ELF-1 (cell line): ENCODE measurements at places on chromosomes 2 and 18.

- peak; percentile 37 for DNase-seq
Measured at GRCh38 chr2:35410431-35411061, 945.0 kb upstream of the CRIM1 start.

- peak; percentile 38 for DNase-seq
Measured at GRCh38 chr2:168246483-168247340, 683 bp downstream of the STK39 start.

GRCh38 chr2:222709191-222709891 lies 37.9 kb downstream of the MOGAT1 start:
- peak; percentile 95 for DNase-seq

DNA sequence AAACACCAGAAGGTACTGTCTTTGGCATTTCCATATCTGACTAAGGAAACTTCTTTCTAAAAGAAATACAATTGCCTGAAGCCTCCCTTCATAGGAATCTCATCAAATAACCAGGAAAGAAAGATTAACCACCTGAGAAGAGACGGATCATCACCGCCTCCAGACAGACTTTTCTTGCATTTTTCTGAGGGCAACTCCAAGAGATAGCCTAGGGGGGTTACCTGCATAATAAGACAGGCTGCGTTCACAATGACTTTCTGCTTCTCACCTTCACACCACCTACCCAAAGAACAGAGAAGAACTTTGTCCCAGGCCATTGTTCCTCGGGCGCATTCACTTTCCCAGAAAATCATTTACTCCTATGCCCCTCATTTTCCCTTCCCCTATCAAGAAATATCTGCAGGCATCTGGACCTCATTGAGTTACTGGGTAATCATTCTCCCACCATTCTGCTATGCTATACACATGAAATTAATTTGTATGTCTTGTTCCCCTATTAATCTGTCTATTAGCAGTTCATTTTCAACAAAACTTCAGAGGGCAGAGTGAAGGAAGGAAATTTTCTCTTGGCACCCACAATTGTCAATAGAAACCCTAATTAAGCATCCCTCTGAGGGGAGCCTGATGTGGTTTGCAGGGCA lies 8.3 kb upstream of the POMC start:
- DNase-seq: no peak

DNA sequence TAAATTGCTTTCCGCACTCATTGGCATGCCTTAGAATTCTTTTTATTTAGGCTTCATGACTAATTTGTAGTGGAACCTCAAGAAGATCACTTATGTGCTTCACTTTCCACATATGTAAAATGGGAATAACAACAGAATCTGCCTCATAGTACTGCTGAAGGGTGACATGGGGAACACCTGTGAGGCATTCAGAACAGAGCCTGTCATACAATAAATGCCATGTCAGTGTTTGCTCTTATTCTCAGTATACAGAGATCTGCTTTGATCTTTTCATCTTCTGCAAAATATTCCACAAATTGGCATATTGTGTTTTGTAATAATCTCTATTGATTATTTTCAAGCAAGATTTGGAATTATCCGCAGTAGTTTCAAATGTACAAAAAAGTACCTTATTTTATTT lies 17.4 kb upstream of the CPS1 start:
- no peak for DNase-seq

DNA sequence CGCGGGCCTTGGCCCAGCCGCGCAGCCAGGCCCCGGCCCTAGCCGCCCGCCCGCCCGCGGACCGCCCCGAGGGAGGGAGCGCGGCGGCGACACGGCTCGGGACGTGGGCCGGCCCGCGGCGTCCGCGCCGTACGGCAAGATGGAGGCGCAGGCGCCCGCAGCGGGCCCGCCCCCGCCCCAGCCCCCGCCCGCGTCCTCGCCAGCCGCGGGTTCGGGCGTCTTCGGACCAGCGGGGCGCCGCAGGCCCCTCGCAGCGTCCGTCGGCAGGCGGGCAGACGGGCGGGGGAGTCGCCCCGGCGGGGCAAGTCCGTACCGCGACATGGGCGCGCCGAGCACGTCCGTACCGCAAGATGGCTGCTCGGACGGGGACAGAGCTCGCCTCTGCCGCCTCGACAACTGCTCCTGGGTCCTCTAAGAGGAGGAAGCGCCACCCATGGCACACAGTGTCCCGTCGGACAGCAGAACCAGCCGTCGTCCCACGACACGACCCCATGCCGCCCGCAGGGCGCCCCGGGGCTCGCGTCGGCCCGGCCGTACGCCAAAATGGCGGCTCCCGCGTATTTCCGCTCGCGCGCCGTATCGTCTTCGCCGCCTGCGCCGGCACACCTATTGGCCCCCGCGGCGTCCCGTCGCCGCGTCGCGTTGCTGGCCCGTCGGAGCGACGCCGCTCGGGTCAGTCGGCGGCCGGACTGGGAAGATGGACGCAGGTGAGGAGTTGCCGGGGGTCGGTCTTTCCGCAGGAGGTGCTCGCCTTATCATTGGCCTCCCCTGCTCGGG lies at the start of the genes ATG4B and THAP4:
ATG4B (plus strand) TSS at position 676 of the 777 bp plus-strand sequence; CDS start at position 698, 22 bp downstream.
THAP4 (minus strand) TSS at position 141 of the 777 bp plus-strand sequence. CDS start 141 bp downstream, outside the sequence.
- DNase-seq: peak; percentile 93

GRCh38 chr2:45808294-45808800 lies 156.9 kb downstream of the PRKCE start:
- no peak for DNase-seq

DNA sequence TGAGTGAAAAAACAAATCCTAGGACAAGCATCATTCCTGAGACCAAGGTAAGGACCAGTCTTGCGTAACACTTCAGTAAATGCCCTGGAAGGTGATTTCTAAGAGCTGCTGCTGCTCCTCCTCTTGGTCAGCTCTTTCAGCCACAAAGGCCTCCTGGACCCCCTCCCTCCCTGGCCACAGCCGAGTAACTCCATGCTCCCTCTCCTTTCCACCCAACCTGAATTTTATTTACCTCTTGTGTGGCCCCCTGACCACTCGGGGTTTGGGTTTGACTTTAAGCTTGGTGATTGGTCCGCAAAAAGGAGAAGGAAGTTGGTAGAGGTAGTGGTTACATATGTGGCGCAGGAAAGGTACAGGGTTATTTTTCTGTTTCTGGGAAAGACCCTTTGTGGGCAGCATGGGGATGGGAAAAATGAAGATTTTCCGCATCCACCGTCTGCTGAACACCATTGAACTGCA lies 9.2 kb downstream of the HTRA2 start:
- DNase-seq: no peak

DNA sequence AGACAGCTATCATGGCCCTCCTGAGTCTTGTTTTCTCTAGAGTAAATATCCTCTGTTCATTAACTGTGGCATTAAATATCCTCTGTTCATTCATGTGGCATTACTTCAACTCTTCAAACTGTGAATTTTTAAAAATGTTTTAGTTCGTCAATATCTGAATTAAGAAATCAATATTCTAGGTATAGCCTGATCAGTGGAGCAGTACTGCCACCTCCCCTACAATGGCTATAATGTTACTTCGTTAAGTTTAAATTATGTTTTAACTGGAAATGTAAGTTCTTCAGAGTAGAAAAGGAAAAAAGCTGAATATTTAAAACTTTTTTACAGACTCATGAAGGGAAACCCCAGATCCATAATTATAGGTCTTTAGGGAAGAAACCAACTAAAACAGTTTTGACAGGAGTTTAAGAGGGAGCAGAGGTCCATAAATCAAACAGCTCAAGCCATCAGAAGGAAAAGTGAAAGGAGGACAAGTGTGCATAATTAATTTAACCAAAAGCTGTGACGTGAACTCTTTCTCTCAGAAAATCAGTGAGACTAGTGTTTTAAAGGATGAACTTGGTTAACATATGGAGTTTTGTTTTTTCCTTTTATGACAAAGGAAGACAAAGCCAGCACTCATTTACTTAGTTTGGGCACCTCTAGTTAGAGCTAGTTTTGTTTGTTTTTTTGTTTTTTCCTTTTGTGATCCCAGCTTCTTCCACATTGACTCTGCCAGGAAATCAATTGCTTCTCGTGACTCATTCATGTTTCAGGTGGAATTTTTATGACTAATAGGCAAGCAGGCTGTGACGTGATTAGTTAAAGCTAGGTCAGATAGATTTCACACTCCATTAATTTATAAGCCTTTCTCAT lies 44.9 kb downstream of the RBBP8 start:
- DNase-seq: no peak

DNA sequence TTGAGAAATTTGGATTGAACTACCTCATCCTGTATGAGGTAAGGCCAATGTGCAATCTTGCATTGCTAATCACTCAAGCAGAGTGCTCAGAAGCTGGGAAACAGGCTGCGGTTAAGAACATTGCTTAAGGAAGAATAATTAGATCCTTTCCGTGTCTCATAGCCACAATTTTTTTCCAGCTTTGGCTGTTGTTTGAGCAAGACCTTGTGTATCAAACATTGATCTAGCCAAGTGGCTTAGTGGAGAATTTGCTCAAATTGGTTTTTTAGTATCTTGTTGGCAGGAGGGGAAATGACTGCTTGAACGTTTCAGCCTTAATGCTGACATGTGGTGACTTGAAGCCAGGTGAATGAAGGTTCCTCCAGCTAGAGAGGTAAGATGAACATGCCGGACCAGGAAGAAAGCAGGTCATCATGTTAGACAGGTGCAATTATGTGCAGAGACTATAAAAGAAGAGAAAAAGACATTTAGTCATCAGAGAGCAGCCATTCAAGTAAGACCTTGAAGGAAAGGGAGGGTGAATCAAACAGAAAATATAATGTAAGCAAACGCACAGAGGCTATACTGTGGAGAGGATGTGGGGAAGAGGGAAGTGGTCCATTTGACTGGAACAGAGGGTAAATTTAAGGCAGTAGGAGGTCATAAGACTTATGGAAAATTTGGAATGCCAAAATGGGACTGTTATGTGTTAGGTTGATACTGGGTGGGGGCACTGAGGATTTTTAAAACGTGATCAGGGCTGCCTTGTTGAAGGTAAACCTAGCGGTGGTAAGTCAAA lies 98.9 kb upstream of the CYP1B1 start:
- no peak for DNase-seq

DNA sequence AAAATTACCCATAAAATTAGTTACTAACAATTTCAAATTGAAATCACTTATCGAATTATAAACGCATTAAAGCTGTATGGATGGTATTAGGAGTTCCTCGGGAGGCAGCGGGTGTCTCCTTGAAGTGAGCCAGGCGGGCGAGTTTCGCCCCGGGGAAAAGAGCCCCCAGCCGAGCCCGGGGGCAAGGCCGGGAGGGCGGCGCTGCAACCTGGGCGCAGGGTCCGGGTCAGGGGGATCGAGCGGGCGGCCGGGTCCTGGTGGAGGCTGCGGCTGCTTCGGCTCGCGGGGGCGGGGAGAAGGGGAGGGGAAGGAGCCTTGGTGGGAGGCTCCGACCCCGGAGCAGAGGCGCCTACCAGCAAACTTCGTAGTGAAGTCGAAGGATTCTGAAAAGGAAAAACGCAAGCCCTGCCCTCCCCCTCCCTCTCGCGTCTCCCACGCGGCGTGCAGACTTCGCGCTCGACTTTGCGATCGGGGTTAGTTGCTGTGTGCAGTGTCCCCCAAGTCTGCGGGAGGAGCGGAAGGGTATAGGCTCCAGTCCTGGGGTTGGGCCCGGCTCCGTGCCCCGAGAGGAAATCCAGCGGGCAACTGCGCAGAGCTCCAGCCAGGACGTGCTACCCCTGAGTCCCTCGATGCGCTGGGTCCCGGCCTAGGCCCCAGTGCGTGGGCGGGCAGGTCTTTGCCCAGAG lies 140.8 kb downstream of the MEIS1 start:
- no peak for DNase-seq

GRCh38 chr2:10971888-10972260 lies 60.1 kb downstream of the KCNF1 start:
- DNase-seq: peak; percentile 27

- DNase-seq: no peak
Measured at GRCh38 chr2:219877728-219878127, 250.3 kb downstream of the SLC4A3 start.

DNA sequence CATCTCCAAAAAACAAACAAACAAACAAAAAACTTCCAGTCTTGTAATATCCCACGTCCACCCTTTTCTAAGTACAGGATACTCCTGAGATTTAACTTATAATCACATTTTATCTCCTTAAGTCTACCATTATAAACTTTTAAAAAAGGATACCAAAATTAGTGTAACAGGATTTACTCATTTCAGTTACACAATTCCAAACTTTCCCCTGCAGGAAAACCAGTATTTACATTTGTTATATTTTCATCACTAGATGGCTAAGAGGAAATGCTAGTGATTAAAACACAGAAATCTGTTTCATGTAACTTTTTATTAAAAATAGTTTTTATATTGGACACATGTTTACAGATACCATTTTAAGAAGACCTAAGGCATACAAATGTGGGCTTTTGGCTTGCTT lies 27.5 kb downstream of the CFAP36 start:
- DNase-seq: no peak

- no peak for DNase-seq
Measured at GRCh38 chr2:55751966-55752365, 58.3 kb upstream of the PNPT1 start.

GRCh38 chr2:8298783-8299182 lies 383.1 kb upstream of the ID2 start:
- no peak for DNase-seq

DNA sequence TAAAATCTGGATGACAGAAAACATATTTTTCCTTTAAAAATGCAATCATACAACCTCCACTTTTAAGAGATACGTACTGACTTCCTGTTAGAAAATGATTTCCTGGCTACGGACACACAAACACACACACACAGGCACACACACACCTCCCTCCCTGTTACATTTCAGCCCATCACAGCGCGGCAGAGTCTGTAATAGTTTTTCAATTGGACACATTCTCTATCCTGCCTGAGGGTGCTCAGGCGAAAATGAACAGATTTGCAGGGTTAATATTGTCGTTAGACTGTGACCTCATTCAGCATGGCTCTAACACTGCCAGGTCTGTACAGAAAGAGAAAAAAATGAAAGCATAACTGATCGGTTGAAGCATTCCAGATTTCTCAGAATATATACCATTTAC lies 45.0 kb downstream of the KCTD1 start:
- no peak for DNase-seq

- DNase-seq: no peak
Measured at GRCh38 chr2:168191955-168192785, 55.2 kb downstream of the STK39 start.

- DNase-seq: no peak
Measured at GRCh38 chr2:33326100-33326499, 150.3 kb upstream of the RASGRP3 start.

DNA sequence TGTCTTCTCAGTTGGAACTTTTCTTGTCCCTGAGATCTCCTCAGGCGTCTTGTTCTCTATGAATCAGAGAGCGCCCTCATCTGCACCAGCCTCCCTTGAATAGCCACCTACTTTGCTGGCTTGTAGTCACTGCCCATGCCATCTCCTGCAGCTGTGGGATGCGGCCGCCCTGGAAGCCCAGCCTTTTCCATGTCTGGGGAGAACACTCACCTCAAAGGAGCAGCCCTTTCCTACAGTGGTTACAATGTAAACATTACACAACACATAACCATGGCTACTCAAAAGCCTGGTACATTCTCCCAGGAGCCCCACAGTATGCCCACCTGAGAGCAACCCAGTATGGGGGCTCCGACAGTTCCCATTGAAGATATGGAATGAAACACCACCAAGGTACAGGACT lies 351.0 kb downstream of the EN1 start:
- DNase-seq: no peak

DNA sequence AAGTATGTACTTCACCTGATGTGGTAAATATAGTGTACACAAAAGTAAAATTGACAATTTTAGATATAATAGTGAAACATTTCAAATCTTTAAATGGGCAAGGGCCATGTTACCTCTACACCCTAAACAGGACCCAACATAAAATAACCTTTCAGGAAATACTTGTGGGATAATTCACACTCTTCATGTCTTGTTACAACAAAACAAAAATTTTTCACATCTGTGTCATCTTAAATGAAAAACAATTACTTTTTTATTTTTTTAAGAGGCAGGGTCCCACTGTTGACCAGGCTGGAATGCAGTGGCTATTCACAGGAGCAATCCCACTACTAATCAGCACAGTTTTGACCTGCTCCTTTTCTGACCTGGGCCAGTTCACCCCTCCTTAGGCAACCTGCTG lies 42.1 kb downstream of the SRBD1 start:
- DNase-seq: no peak

- no peak for DNase-seq
Measured at GRCh38 chr2:118222672-118223421, 134.6 kb downstream of the INSIG2 start.
